ENCODE measurements at places on chromosomes 16 and 17.

DNA sequence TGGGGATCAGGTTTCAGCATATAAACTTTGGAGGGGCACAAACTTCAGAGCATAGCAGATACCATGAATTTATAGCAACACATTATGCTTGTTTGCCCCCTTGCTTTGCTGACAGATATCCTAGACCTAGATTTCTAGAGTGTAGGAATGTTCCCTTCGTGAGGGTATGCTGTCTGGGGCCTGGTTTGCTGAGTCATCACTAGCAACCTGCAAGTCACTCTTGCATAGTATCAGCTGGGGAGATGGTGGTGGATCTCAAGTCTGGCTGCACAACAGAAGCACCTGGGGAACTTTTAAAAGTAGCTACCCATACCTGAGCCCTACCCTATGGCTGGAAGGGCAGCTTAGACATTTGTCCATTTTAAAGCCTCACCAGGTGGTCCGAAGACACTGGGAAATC is 22.3 kb upstream of the HSBP1 start:
- DNase-seq = no peak

DNA sequence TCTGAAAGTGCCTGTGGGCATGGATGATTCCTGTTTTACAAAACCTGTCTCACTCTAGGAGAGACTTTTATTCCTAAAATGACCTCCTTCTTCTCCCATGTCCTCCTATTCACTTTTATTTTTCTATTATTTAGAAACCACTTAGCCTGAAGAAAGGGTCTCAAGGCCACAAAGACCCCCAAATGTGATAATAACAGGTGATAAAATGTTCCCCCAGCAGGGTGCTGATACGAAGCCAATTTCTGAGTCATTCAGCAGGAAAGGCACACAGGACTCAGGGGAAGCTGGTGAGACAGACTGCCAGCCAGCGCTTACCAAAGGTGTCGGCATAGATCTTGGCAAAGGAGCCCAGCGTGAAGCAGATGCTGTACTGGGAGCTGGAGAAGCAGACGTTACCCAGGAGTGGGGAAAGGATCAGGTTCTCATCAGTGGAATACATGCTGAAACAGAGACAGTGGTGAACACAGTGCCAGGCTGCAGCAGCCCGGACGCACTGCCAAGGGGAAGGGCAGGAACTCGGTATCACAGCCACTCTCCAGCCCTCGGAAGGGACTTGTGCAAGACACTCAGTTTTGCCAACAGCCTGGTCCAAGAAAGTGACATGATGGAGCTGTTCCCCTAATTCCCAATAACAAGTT is 24.6 kb downstream of the HIGD1B start:
- DNase-seq = no peak

- DNase-seq = no peak
Measured at GRCh38 chr17:7883781-7884386, 4.7 kb upstream of the CHD3 start.

GRCh38 chr16:65884018-65884417 is 482.5 kb upstream of the CDH5 start:
- DNase-seq = no peak

- DNase-seq = no peak
Measured at GRCh38 chr16:57959121-57959520, 11.8 kb downstream of the CNGB1 start.

All from stimulated activated CD8-positive, alpha-beta memory T cell treated with anti-CD3 and anti-CD28 coated beads, Interleukin-7, amount 100 ng/mL, for 1 hour (primary cell).